C1 segment of cervical spinal cord (tissue), 14 donors: ENCODE measurements at places on chromosomes 3 and 15.

DNA sequence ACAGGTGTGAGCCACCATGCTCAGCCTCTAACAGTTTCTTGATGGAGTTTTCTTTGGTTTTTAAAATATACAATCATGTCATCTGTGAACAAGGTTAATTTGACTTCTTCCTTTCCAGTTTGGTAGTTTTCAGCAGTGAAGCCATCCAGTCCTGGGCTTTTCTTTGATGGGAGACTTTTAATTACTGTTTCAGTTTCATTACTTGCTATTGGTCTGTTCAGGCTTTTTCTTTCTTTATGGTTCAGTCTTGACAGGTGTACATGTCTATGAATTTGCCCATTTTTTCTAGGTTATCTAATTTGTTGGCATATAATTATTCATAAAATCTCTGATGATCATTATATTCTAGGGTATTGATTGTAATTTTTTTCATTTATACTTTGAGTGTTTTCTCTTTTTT is 36.8 kb downstream of the PFN2 start:
- no peak for DNase-seq

DNA sequence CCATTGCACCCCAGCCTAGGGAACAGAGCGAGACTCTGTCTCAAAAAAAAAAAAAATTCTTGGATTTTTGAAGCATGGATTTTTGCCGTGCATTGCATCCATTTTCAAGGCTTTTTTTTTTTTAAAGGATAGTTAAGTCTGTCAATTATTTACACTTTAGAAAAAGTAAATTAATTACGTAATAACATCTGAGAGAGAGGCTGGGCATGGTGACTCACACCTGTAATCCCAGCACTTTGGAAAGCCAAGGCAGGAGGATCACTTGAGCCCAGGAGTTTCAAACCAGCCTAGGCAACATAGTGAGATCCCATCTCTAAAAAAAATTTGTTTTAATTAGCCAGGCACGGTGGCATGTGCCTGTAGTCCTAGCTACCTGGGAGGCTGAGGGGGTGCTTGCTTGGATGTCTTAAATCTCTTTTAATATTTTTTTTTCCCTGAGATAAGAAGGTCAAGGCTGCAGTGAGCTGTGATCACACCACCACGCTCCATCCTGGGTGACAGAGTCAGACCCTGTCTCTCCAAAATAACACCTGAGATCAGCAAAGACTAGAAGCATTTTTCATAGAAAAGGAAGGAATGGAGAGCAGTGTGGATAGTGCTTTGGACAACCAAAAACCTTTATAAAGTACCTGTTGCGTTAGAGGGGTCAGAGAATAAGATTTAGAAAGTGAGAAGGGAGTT is 6.8 kb upstream of the SENP7 start:
- DNase-seq: no peak

DNA sequence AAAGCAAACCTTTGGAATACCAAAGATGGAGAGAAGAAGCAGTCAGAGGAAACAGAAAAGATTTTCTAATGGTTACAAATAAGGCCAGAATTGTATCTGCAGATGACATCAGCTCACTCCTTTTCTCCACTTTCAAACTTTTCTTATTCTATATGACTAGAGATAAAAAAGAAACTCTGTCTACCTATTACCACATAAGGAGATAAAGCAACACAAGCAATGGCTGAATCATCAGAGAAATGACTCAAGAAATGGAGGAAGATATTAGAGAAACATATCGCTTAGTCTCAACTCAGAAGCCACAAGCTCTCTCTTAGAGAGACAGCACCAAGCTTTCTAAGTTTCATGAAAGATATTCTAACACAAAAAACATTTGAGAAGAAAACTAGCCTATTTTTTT is 784.0 kb downstream of the ZPLD1 start:
- no peak for DNase-seq

- no peak for DNase-seq
Measured at GRCh38 chr3:102183186-102183585, 251.6 kb upstream of the ZPLD1 start.

- DNase-seq: no peak
Measured at GRCh38 chr15:38795471-38796245, 231.0 kb upstream of the RASGRP1 start.

DNA sequence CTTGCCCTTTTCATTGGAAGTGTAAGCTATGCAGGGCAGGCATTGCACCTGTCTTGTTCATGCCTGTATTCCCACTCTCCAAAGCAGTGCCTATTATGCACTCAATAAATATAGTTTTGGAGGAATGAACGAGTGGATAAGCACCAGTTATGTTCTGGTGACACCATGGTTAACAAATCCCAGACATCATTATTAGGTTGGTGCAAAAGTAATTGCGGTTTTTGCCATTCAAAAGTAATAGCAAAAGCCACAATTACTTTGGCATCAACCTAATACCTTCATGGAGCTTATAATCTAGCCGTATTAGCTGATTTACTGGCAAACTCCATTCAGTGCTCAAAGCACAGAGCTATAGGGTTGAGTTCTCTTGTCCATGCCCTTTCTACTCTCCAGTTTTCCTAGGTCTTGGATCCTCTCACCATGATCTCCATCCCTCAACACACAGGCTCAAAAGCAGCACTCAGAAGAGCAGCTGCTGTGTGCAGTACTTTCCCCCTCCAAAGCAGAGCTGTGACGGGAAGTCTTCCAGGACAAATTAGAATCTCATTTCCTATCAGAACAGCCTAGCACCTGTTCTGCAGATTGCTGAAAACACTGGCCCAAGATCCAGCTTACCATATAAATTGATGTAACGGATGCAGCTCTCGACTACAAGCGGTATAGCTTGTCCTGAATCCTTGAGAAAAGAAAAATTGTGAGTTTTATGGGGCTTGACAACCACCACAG is 63.2 kb upstream of the RAD18 start:
- no peak for DNase-seq

DNA sequence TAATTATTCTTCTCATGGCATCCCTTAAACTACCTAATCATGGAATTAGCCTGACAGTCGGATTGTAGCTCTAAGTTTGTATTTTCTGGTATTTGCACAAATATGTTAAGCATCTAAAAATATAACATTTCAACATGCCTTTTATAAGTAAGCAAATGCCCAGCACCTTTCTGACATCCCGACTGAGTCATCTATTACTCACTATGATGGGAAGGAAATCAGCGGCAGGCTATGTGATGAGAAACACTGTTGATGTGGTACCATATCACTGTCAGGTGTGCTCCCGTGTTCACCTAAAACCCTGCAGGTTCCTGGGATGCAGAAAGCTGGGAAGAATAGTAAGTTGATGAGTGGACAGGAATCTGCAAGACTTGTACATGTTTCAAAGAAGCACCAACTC is 367.8 kb upstream of the IL12A start:
- DNase-seq: no peak

- DNase-seq: no peak
Measured at GRCh38 chr15:25093455-25094029, 138.8 kb downstream of the SNRPN start.

DNA sequence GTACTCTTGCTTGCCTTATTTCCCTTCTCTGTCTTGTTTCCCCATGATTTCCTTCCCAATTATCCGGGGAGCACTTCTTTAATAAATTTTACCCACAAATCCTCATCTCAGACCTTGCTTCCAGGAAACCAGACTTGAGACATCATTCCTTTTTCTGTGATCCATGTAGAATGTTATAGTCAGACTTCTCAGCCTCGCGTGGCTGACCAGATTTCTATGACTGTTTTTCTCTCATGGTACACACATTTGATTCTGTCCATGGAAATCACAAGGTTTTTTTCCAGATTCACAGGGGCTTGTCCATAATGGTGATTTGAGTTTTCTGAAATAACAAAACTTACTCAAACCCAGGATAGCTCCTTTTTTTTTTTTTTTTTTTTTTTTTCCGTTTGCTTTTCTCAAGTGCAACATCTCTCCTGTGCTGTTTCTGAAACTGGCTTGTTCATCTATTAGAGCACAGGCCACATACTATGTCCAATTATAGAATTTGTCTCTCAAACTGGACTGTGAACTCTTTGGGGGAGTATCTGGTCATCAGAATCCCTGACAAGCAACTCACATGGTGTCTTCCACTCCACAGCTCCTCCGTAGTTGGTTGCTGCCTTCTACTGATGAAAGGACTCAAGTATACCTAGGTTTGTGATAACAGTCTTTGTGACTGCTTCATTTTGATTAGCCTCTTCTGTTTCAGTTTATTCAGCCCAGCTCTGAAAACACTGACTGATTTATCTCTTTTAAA is 50.8 kb downstream of the RBMS3 start:
- DNase-seq: no peak

- no peak for DNase-seq
Measured at GRCh38 chr15:50108461-50108860, 10.6 kb downstream of the ATP8B4 start.

GRCh38 chr3:57617739-57618138 is 20.6 kb upstream of the ARF4 start:
- no peak for DNase-seq

- no peak for DNase-seq
Measured at GRCh38 chr3:140189976-140190375, 255.0 kb downstream of the CLSTN2 start.

- DNase-seq: no peak
Measured at GRCh38 chr3:185744997-185745843, 79.6 kb downstream of the IGF2BP2 start.

DNA sequence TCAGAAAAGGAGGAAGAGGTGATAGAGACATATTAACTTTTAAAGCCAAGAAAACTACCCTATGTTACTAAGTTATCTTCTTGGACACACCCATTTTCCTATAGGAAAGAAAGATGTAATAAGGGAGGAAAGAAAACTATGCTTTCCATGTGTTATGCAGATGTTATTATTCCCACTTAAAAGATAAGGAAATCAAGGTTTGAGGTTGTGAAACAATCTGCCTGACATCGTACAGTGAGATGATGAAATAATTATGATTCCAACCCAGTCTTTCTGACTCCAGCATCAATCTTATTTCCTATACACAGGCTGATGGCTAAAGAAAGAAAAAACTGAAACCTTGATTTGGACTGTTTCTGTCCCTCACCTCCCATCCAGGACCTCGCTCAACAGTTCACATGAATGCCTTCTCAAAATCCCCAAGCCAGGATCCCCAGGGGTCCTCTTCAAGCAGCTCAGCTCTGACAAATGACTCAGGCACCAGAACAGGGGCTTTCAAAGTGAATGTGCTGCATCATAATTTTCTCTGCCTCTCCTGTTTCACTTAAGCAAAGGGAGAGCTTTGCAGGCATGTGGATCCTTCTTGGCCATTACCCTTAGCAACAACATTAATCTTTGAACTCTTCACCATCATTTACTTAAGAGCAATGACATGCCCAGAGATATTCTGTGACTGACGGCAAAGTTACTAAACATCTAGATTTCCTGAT is 12.4 kb upstream of the EID1 start:
- no peak for DNase-seq

- DNase-seq: no peak
Measured at GRCh38 chr3:42442640-42443039, 32.2 kb upstream of the LYZL4 start.

DNA sequence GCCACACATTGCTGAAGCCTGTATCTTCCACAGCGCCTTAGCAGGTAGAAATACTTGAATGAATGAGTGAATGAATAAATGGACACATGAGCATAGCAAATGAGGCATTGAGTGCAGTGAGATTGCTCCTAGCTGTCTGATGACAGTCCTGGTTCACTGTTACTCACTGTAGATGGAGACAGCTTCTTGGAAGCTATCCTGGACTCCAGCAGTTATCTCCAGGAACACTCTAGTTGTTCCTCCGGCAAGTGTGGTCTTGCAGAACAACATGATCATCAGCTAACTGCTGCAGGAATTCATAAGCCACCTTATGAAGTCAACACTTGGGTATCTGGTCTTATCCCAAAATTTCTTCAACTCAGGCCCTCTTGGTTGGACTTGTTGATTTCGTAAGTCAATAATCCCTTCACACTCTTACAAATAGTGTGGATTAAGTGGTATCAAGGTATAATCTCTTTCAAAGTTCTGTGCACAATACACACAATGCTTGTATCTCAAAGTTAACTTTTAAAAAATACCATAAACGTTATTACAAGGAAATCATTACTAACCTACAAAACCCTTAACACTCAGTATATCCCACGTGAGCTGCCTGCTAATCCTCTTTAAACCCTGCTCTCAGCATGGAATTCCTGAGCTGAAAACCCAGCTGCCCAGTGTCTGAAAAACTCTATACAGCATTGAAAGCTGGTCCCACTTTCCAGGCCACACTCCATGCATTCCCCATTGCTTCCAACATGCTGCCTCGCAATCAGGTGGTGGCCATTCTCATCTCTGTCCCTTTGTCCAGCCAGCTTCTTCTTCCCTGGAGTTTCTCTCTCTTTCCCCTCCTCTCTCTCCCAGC is 14.4 kb upstream of the ZBTB38 start:
- DNase-seq: no peak

GRCh38 chr3:9024341-9024740 is 61.1 kb upstream of the RAD18 start:
- DNase-seq: no peak
